ENCODE measurements at places on chromosomes 7 and 10.

- no peak for DNase-seq
Observed at GRCh38 chr10:96456296-96456840, 57.4 kb downstream of the TLL2 start.

DNA sequence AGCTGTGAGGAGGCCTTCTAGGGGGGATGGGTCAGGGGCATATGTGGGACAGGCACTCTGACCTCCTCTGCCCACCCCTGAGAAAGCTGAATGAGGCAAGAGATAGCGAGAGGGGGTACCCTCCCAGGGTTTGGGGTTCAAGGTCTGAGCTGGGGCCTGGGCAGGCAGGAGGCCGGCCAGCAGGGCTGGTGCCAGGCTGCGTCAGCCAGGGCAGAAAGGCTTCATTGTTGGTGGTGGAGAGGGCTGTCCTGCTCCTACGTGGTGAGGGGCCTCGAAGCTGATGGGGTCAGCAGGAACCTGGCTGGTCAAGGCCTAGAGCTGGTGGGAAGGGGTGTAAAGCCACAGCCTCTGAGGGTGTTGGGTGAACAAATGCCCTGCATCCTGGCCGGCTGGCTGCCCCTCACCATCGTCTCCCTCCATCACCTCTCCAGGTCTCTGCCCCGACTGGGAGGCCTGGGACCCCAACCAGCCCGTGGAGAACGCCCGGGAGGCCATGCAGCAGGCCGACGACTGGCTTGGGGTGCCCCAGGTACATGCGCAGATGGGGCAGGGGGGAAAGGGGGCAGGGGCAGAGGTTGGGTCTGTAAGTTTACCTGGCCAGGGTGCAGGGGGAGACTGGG, 6.6 kb downstream of the FLNC start:
- peak; percentile 81 for DNase-seq

DNA sequence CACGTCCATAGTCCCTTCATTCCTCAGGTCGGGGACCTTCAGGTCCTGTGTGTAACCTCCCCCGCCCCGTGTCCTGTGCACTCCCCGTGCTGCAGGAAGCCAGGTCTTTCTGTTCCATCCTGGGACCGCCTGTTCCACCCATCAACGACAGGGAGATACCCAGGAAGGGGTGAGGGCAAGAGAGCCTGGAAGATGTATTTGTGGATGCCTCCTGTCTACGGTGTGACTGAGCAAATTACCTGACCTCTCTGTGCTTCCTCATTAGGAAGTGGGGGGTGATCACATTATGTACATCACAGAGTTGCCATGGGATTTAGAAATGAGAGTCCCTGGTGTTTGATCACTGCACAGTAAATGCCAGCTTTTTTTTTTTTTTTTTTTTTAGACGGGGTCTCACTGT, 46.3 kb downstream of the GRID2IP start:
- DNase-seq: no peak

DNA sequence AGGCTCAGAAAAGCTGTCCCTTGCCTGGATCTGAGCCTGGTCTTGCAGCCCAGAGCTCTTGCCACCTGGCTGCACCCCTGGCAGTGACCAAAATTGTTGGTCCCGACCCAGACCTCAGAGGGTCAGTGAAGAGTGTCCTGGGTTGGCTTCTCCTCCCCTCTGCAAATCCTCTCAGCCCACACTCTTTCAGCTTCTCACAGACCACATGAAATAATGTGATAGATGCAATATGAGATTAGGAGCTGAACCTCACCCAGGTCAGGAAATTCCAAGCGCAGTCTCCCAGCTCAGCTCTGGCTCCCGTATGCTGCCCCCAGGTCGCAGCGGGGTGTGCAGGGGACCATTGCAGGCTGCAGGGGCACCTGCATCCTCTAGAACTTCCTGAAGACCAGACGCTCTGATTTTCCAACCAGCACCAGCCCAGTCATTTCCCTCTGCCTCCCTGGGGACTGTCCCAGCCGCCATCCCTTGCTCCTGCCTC, 19.6 kb upstream of the RET start:
- no peak for DNase-seq

GRCh38 chr10:123143162-123143824, 4.6 kb upstream of the HMX2 start:
- no peak for DNase-seq

DNA sequence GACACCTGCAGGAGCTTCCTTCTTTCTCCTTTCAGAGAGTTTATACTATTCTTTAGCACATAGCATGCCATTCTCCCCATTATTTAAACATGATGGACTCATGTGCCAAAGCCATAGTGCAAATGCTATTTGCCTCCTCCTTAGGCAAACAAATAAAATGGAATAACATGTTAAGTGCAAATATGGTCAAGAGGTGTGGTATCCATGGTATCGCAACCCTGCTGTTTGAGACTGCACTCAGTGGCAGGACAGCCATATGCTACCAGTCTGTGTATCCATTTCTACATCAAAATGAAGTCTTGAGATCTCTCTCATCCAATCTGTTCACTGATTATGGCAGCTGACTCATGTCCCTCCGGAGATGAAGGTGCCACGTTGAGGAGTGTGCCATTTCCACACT, 22.8 kb downstream of the HEPACAM2 start:
- no peak for DNase-seq

- no peak for DNase-seq
Observed at GRCh38 chr10:79244841-79245504, 102.3 kb upstream of the PPIF start.

GRCh38 chr10:72665925-72666324, 26.0 kb upstream of the MCU start:
- DNase-seq: no peak

GRCh38 chr10:110860576-110861241, 11.0 kb upstream of the PDCD4 start:
- DNase-seq: no peak

GRCh38 chr10:46995234-46995633, 84.0 kb downstream of the PTPN20 start:
- no peak for DNase-seq

- DNase-seq: no peak
Observed at GRCh38 chr7:18400275-18400674, 95.3 kb upstream of the HDAC9 start.

DNA sequence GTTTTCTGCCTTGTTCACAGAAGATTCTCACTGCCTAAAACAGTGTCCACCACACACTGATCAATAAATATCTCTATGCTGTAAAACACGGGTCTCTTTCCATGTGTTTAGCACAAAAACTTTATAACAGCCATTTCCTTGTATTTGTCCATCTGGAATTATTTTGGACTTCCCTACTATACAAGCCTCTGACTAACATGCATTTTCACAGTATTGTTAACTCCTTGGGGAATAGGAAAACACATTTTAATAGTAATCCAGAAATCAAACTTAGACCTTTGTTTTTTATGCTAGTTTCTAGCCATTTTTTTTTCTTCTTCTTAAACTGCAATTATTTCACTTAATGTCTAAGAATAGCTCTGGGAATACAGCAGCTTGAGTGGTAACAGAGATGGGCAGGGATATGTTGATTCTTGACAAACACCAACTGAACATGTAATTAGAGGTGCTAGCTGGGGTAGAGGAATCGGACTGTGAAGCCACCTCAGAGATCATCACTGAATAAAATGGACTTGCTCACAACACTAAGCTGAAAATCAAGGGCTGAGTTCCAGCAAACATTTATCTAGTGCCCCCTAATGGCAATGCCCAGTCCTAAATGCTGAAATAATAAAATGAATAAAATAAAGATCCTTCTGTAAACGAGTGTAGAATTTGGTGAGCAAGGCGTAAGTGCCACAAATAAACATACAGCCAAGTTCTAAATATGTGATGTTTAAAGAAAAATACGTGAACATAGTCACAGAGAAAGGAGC, 593.1 kb downstream of the SORCS1 start:
- DNase-seq: peak; percentile 83

GRCh38 chr10:65313406-65313805, 1612.4 kb upstream of the LRRTM3 start:
- no peak for DNase-seq

DNA sequence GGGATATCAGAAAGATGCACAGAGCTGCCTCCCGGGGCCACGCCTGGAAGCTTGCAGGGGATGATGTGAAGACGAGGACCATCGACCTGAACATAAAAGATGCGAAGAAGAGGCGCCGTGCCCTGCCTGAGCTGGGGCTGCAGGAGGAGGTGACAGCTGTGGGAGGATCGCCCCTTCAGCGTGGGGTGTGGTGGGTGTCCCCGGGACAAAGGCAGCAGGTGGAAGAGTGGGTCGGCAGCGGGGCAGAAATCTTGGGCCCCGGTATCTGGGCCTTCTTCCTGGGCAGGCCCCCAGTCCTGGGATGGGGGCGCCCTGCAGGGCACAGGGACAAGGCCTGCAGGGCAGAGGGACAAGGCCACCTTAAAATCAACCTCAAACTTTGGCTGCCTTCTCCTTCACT, 134.9 kb downstream of the OR13A1 start:
- no peak for DNase-seq

DNA sequence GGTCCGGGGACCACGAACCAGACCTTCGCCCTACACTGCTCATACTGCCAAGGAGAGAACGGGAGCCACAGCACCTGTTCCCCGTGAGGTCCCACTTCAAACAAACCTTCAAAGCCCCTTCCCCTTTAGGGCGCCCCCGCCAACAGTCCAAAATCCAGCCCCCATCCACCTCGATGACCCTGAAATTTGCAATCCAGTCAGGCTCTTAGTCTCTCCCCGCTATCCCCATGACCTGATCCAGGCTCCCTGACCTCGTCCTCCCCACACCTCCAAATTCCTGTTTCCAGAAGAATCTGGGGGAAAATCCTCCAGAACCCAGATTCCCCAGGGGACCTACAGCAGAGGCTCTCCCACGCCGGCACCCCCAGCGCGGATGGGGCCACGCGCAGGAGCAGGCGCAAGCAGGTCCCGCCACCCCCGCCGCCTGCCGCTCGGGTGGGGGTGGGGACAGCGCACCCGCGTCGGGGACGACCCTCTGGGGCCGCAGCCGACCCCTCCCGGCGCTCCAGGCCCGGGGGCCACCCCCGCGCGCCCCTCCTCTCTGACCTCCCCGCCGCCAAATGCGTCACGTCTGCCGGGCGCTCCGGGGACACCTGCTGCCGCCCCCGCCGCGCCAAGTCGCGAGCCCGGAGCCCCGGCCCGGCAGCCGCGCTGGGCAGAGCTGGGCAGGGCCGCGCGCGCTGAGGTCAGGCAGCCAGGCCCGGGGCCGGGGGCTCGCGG, 753 bp downstream of the CAMK2B start:
- DNase-seq: no peak

DNA sequence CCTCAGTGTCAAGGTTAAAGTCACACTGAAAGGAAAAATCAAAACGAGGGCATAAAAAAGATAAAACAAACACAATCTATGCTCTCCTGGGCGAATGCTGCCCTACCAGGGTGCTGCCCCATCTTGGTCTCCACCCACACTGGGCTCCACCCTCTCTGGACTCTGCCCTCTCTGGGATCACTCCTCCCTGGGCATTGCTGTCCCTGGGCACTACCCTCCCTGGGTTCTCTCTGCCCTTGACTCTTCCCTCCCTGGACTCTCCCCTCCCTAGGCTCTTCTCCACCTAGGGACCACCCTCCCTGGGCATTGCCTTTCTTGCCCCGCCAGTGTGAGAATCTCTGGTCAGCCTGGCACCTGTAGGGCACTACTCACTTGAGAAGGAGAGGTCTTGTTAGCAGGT, 8.6 kb downstream of the GDF2 start:
- no peak for DNase-seq

All from Ammon's horn (tissue), 1 donor.